ENCODE measurements at places on chromosomes 12 and 14. TPM values are rescaled to one million over a fixed set of nuclear protein-coding genes. Genes with fewer than 3 reads are reported as not detected.

GRCh38 chr12:119589097-119589496 lies 4.5 kb upstream of the TMEM233 start:
- no peaks in the 10 kb centered on the region for H3K4me1 ChIP-seq
- H3K4me3 ChIP-seq, result no peak overlapping the region
- no peak overlapping the region for H3K27ac ChIP-seq
- DNase-seq, result no peak
- H3K36me3 ChIP-seq, result no peaks in the 10 kb centered on the region
- H3K27me3 ChIP-seq, result peaks cover 17% of the 10 kb centered on the region

- H3K27me3 ChIP-seq, result no peaks in the 10 kb centered on the region
- no peaks in the 10 kb centered on the region for H3K4me1 ChIP-seq
- no peaks in the 10 kb centered on the region for H3K36me3 ChIP-seq
- no peak for DNase-seq
- no peak overlapping the region for H3K27ac ChIP-seq
- no peak overlapping the region for H3K4me3 ChIP-seq
These were observed 212.1 kb upstream of the ARID2 start for GRCh38 chr12:45517381-45517780.

- DNase-seq, result no peak
- peaks cover 19% of the 10 kb centered on the region for H3K4me1 ChIP-seq
- no peak overlapping the region for H3K27ac ChIP-seq
These were observed 2.5 kb upstream of the ACTN1 start for GRCh38 chr14:68981539-68981976.

GRCh38 chr12:3220382-3221321 lies 143.5 kb downstream of the TSPAN9 start:
- peaks cover 46% of the 10 kb centered on the region for H3K4me1 ChIP-seq
- no peak overlapping the region for H3K4me3 ChIP-seq
- no peak for DNase-seq
- no peak overlapping the region for H3K27ac ChIP-seq

DNA sequence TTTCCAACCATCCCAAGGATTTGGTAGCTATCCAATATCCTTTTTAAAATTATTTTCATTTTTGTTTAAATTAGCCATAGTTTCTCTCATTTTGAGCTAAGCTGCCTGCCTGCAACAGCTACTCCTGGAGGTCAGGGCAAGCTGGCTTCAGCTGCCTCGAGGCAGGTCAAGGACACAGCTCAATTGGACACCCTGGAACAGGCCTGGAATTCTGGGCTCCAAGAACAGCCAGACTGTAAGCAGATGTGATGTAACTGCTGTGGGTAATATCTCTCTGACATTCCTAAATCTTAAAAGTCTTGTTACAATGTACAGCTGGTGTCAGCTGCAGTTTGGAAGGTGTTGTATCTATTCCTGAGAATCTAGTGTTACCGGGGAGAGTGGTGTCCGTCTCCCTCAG lies 119.8 kb downstream of the KCNK10 start:
- H3K36me3 ChIP-seq, result no peaks in the 10 kb centered on the region
- no peaks in the 10 kb centered on the region for H3K27me3 ChIP-seq
- no peak overlapping the region for H3K4me3 ChIP-seq
- no peak overlapping the region for H3K27ac ChIP-seq
- no peaks in the 10 kb centered on the region for H3K4me1 ChIP-seq

DNA sequence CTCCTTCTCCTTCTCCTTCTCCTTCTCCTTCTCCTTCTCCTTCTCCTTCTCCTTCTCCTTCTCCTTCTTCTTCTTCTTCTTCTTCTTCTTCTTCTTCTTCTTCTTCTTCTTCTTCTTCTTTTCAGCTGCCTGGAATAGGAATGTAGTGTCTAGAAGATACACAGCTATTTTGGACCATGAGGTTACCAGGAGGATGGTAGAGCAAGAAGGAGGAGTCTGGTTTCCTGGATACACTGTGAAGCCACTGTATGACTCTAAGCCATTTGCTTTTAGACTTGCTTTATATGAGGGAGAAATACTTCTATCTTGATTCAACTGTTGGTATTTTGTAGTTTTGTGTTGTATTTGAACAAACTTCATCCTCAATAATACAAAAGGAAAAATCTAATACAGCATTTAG lies 3.0 kb upstream of the MYBPC1 start:
- no peaks in the 10 kb centered on the region for H3K4me1 ChIP-seq
- H3K4me3 ChIP-seq, result no peak overlapping the region
- no peaks in the 10 kb centered on the region for H3K36me3 ChIP-seq
- no peak for DNase-seq
- no peak overlapping the region for H3K27ac ChIP-seq
- no peaks in the 10 kb centered on the region for H3K27me3 ChIP-seq

DNA sequence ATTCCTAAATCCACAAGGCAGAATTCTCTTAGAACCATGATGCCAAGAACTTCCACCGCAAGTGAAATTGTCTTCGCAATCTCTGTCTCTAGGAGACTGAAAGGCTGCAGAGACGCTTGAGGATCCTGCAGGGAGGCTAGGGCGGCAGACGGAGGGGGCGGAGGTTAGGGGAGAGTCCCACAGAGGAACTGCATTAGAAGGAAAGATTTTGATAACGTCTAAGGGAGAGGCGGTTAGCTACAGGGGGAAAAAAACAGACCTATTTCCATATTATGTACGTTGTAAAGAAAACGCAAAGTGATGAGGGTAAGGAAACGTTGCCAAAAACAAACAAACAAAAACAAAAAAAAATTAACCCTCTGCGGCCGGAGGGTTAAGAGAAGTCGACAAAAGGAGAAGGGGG lies 595 bp downstream of the KLHL28 start:
- no peaks in the 10 kb centered on the region for H3K27me3 ChIP-seq
- H3K36me3 ChIP-seq, result no peaks in the 10 kb centered on the region
- DNase-seq, result peak; percentile 76
- peak overlapping the region; percentile 91 for H3K4me3 ChIP-seq

DNA sequence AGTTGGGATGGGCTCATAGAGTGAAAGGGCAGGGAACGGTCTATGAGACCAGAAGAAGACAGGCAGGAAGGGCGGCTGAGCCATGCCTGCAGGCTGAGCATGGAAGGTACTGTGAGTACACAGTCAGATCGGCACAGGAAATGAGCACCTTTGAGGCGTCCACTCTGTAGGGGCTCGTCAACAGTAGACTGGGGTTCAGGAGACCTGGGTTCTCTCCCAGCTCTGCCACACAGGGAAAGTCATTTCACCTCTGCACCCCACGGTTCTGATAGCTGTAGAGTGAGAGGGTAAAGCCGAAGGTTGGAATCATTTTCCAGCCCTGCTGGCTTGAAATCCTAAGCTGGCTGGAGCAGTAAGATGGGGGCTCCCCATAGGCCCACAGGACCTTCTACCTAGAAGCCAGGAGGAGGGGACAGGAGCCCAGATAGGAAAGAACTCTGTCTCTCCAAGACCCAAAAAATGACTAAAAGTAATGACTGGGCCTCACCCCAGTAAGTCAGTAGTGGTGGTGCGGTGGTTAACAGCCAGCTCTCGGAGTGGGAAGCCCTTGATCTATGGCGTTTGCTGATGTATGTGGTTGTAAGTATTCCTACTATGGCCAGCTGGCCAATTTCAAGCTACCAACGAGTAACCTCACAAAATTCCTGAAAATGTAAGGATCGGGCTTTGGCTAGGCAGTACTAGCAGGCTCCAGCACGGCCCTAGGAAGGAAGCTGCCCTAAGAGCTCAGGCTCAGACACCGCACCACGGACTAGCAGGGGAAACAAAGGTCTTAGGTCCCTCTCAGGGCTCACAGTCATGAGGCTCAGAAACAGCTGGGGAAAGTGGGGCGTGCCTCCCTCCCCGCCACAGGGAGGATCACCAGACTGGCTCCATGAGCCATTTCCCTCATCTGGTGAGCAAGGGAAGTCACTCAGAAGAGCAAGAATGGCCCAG lies 10.3 kb upstream of the CD27 start:
- H3K4me1 ChIP-seq, result peaks cover 13% of the 10 kb centered on the region
- H3K4me3 ChIP-seq, result no peak overlapping the region
- no peaks in the 10 kb centered on the region for H3K36me3 ChIP-seq
- H3K27ac ChIP-seq, result no peak overlapping the region

GRCh38 chr14:67449096-67449495 lies 37.1 kb upstream of the PLEK2 start:
- no peak overlapping the region for H3K4me3 ChIP-seq
- H3K4me1 ChIP-seq, result no peaks in the 10 kb centered on the region
- no peak overlapping the region for H3K27ac ChIP-seq
- no peak for DNase-seq
- no peaks in the 10 kb centered on the region for H3K27me3 ChIP-seq
- no peaks in the 10 kb centered on the region for H3K36me3 ChIP-seq

DNA sequence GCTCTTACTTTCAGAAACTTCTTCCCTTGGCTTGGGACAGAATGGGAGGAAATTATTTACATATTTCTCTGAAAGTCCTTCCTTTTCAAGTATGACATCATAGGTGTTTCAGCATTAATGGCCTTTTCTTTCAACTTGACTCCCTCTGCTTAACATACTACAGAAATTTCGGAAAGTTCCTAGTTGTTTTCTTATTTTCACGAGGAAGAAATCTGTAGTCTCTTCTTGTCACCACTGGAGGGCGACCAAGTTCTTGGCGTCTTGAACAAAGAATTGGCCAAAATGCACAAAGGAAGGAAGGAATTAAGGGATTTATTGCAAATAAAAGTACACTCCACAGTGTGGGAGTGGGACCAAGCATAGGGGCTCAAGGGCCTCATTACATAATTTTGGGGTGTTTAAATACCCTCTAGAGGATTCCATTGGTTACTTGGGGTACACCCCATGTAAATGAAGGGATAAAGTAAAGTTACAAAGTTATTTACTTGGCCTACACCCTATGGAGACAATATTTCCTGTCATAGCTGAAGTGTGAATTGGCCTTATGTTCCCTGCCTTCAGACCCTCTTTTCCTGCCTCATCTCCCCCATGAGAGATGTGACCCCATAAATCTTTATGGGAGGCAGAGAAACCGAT lies 70.4 kb downstream of the RPL10L start:
- H3K27me3 ChIP-seq, result no peaks in the 10 kb centered on the region

GRCh38 chr14:80186301-80186800 lies 25.0 kb downstream of the DIO2 start:
- H3K27me3 ChIP-seq, result no peaks in the 10 kb centered on the region
- no peaks in the 10 kb centered on the region for H3K36me3 ChIP-seq
- no peak for DNase-seq
- H3K4me1 ChIP-seq, result no peaks in the 10 kb centered on the region
- no peak overlapping the region for H3K4me3 ChIP-seq
- H3K27ac ChIP-seq, result no peak overlapping the region

DNA sequence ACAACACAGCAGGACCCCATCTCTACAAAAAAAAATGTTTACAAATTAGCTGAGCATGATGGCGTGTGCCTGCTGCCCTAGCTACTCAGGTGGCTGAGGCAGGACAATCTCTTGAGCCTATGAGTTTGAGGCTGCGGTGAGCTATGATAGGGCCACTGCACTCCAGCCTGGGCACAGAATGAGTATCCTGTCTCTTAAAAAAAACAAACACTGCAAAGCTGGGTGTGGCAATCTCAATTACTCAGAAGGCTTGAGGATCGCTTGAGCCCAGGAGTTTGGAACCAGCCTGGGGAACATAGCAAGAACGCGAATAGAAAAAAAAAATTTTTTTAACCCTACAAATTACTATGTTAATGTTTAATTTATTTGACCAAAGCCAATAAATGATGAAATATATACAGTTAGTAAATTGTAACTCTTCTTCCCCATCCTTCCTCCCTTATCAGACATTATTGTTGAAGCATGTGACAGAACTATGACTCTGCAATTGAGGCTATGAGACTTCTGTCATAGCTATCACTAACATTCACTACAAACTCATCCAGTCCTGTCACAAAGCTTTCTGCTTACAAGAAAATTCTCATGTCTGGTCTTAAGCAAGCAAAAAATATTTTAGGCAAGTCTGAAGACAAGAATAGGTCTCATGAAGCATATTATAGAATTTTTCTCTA lies 9.8 kb downstream of the BTBD7 start:
- no peak for DNase-seq
- H3K27ac ChIP-seq, result no peak overlapping the region
- no peaks in the 10 kb centered on the region for H3K27me3 ChIP-seq
- no peaks in the 10 kb centered on the region for H3K36me3 ChIP-seq
- no peak overlapping the region for H3K4me3 ChIP-seq

GRCh38 chr14:85573406-85573805 lies 43.5 kb downstream of the FLRT2 start:
- H3K4me3 ChIP-seq, result no peak overlapping the region
- no peak for DNase-seq
- no peaks in the 10 kb centered on the region for H3K4me1 ChIP-seq
- no peak overlapping the region for H3K27ac ChIP-seq
- no peaks in the 10 kb centered on the region for H3K27me3 ChIP-seq

GRCh38 chr12:106480251-106480650 lies 102.6 kb upstream of the RFX4 start:
- DNase-seq, result no peak
- no peaks in the 10 kb centered on the region for H3K36me3 ChIP-seq
- H3K27ac ChIP-seq, result no peak overlapping the region
- H3K27me3 ChIP-seq, result no peaks in the 10 kb centered on the region
- no peaks in the 10 kb centered on the region for H3K4me1 ChIP-seq
- no peak overlapping the region for H3K4me3 ChIP-seq

- no peak for DNase-seq
- H3K27me3 ChIP-seq, result no peaks in the 10 kb centered on the region
- peaks cover 33% of the 10 kb centered on the region for H3K4me1 ChIP-seq
- peaks cover 25% of the 10 kb centered on the region for H3K36me3 ChIP-seq
- no peak overlapping the region for H3K27ac ChIP-seq
- no peak overlapping the region for H3K4me3 ChIP-seq
These were observed 125.2 kb downstream of the GCH1 start for GRCh38 chr14:54777395-54777794.

DNA sequence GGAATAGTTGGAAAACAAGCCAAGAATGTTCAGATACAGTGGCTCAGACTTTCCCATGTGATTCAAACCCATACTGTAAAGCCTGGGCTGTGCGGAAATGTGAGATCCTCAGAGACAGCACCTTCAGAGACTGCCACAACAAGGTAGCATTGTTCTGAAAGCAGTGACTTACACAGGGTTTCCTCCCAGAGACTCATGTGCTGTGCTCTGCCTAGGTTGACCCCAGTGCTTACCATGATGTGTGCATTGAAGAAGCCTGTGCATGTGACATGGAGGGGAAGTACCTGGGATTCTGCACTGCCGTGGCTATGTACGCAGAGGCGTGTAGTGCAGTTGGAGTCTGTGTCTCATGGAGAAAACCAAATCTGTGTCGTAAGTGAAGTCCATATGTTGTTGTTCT lies 219.4 kb downstream of the LRRK2 start:
- H3K36me3 ChIP-seq, result no peaks in the 10 kb centered on the region
- DNase-seq, result no peak

Gene RHNO1
- total RNA-seq, result 12.8 TPM

Gene GPR84
- total RNA-seq, result 0.65 TPM

Gene KRT78
- total RNA-seq, result not detected

Gene TDRD9
- total RNA-seq, result 8.5 TPM

Gene TEP1
- 53.6 TPM for total RNA-seq

Gene SCN8A
- 0.53 TPM for total RNA-seq

Gene LALBA
- not detected for total RNA-seq

Gene PUS7L
- total RNA-seq, result 11.6 TPM

Gene SLC39A5
- total RNA-seq, result not detected

Gene CELA1
- total RNA-seq, result not detected

Gene TAS2R30
- 3.9 TPM for total RNA-seq

Measured in lower lobe of right lung (tissue), 2 donors.